ENCODE measurements at places on chromosomes 2 and 18. TPM values are rescaled to one million over a fixed set of nuclear protein-coding genes. Genes with fewer than 3 reads are reported as not detected.

PSMA8 gene
- not detected for total RNA-seq

GKN2 gene
- total RNA-seq: not detected

KIF5C gene
- 0.66 TPM for total RNA-seq

TGIF1 gene
- total RNA-seq: 236 TPM

WDR75 gene
- 49.6 TPM for total RNA-seq

MBP gene
- 4.0 TPM for total RNA-seq

KLHL30 gene
- not detected for total RNA-seq

CUL3 gene
- total RNA-seq: 63.0 TPM

NOSTRIN gene
- 0.11 TPM for total RNA-seq
